ENCODE measurements at places on chromosomes 2 and 18.

DNA sequence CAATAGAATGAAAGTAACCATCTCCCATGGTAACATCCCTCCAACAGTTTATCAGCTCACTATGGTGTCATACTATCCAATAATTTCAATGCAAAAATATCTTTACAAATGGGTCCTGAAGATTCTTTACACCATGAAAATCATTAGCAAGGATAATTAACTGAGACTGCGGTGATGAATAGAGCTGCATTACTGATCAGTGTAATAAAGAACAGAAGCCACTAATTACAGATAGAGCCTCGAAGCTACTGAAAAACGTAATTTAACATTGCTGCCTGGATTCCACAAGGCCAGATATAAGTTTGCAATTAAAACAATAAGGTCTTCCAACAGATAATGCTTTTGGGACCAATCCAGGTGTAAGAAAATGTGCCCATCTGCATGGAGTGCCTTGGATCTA is 1245.8 kb upstream of the SLC39A10 start:
- DNase-seq, result no peak

- DNase-seq, result no peak
Observed at GRCh38 chr2:88628571-88628939, 1.3 kb upstream of the EIF2AK3 start.

DNA sequence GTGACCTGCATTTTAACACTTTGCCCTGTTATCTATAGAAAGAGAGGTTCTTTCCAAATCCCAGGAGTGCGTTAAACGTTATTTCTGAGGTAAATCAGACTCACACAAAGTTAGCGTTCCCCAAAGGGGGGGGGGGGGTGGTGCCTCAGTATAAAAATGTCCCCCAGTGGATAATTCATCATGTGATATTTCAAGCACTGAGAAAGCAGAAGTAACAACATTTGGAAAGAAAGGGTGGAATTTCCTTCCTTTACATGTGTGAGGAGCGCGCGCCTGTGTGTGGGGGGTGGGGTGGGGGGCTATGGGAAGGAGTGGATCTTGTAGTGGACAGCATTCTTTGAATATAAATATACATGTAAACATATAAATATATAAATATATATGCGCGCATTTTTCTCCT is 630.9 kb downstream of the NYAP2 start:
- no peak for DNase-seq

DNA sequence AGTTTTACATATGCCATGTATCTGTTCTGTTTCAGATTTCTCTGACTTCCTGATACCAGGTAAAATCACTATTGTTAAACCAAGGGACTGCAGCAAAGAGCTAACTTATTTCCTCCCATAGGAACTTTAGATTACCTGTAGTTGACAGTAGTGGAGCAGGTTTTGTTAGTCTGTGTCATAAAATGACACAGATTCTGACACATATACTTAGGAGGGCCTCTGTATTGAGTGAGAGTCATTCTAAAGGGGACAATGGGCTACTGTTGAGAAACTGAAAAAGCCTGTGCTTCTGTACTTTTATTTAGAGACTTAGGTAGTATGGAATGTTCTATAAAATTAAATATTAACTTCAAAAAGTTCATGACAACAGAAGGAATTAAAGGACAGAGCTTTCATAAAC is 48.2 kb downstream of the KCMF1 start:
- DNase-seq, result no peak

DNA sequence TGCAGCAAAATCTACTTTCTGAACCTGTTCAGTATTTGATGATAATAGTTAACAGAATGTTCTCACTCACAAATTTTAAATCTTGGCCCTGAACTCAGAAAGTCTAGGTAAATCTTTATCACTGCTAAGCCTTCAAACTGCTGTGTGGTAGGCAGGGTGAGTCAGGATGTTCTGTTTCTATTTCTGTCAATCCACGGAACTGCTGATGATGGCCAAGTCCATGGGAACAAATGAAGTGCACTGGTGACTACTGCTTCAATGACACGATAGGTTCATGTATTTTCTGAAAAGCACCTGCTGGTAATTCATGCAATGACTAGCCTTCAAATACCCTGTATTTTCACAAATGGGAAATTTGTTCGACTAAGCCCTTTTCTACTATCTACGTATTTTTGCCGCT is 14.2 kb downstream of the NIFK start:
- DNase-seq, result peak; percentile 74
